ENCODE measurements at places on chromosomes 5 and 9.
A peak's percentile ranks its signal among the peaks of the same experiment; 100 is the strongest.

DNA sequence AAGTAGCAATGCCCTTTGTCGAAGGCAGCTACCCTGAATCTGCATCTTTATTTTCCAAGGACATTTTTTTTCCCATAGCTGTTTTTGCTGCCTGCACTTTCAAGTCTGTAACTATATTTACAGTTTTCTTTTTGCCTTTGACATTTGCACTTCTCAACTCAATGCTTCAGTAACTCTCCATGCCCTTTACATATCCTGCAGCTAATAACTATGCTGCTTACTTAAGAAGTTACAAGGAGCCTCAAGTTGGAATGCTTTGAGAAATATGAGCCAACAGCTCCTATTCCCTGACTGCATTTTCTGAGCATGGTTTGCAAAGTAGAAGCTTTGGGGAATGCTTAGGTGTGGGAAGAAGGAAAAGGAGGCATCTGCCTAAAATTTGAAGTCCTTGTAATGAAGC is 194.8 kb upstream of the TRPC7 start:
- no peak for DNase-seq

DNA sequence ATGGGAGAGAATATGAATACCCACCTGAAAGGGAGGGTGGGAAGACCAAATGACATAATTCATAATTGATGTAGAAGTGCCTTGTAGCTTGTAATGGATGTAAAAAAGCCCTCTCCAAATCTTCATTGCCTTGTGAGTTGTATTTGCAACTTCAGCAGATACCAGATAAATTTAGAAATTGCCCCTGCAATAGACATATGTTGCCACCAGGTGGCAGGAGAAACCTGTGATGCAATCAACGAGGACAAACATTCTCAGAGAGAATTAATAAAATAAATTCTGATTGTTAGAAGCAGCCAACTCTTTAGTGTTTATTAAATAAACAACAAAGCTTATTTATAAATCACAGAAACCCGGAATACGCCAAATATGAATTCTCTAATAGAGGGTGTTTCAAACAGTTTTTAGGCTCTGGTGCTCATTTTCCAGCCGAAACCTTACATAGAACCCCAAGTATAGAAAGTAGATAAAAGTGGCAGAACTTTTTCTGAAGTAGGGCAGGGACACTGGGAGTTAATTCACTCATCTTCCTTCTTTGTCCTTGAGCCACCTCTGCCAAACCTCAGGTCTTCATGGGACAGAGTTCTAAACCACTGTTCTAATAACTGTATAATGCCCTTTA is 147.8 kb downstream of the TMEM38B start:
- peak; percentile 44 for DNase-seq

GRCh38 chr5:43773478-43773844 is 170.5 kb downstream of the NNT start:
- DNase-seq, result no peak

GRCh38 chr9:135067096-135067710 is 20.3 kb upstream of the OLFM1 start:
- no peak for DNase-seq

DNA sequence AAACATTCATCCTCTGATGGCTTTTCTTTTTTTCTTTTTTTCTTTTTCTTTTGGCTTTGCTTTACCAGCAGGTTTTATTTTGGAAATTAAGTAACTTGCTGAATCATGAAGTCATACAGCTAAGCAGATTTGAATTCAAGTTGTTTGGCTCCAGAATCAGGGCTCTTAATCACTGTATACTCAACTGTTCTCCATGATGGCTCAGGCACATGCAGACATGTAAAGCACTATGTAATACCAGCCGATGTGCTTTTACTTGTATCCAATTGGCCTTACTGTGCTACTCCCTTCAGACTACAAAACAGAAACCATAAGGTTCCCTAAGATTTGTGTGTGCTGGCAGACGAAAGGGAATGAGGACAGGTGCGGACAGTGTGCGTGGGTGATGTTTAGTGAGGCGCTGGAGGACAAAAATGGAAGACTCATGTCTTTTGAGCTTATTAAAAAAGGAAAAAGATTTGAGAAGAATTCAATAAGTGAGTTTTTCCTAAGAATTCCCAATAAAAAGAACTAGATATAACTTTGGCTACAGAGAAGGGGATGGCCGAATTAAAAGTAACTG is 44.7 kb upstream of the OTP start:
- DNase-seq, result no peak

DNA sequence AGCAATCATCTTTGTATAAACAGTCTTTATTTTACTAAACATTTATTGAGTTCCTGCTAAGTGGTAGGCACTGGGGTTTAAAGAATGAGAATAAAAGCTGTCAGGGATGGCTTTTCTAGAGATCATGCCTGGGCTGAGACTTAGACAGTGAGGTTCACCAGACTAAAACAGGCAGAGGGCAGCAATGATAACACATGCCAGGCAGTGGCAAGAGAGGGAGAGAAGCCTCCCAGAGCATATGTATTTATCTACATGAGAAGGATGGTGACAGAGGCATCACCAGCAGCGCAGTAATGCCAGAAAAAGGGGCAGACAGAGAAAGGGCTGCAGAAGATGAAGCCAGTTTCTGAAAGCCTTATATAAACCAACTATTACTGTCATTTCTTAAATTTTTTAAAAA is 121.0 kb upstream of the CCDC180 start:
- no peak for DNase-seq

DNA sequence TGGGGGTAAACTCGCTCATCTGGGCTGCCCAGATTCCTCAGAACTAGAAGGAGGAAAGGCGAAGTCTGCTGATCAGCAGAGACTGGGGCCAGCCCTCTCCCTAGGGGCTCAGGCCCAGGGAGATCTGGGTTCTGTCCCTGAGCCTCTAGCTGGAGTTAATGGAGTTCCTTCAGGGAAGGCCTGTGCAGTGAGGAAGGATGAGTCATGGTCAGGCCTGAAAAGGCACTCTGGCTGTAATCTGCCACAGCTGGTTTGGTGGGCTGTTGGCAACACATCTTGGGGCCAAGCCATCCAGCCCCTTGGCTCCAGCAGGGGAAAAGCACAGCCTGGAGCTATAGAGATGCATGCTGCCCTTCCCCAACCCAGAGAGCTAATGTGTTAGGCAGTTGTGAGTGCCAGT is 459.6 kb downstream of the PRELID2 start:
- no peak for DNase-seq
